CD4-positive, alpha-beta memory T cell (primary cell): ENCODE measurements at places on chromosomes 13 and 19. TPM values are rescaled to one million over a fixed set of nuclear protein-coding genes. Genes with fewer than 3 reads are reported as not detected.

The KIR2DL3 gene
- not detected for polyA plus RNA-seq

GRCh38 chr13:75621147-75621546 is 15.0 kb upstream of the LMO7 start:
- no peak overlapping the region for H3K4me3 ChIP-seq
- no peaks in the 10 kb centered on the region for H3K27me3 ChIP-seq
- no peak overlapping the region for H3K27ac ChIP-seq

- no peak overlapping the region for H3K27ac ChIP-seq
- no peak overlapping the region for H3K4me3 ChIP-seq
- H3K27me3 ChIP-seq = no peaks in the 10 kb centered on the region
- no peaks in the 10 kb centered on the region for H3K36me3 ChIP-seq
- no peak for DNase-seq
- H3K4me1 ChIP-seq = no peaks in the 10 kb centered on the region
Measured at GRCh38 chr13:93881411-93881810, 598.1 kb downstream of the DCT start.

The ERICH6B gene
- polyA plus RNA-seq = 0.39 TPM

GRCh38 chr19:55103190-55103589 is 14.2 kb downstream of the PPP1R12C start:
- no peaks in the 10 kb centered on the region for H3K4me1 ChIP-seq
- DNase-seq = no peak
- H3K4me3 ChIP-seq = no peak overlapping the region
- H3K36me3 ChIP-seq = peaks cover 16% of the 10 kb centered on the region
- no peak overlapping the region for H3K27ac ChIP-seq

- no peak overlapping the region for H3K27ac ChIP-seq
- H3K27me3 ChIP-seq = no peaks in the 10 kb centered on the region
- no peaks in the 10 kb centered on the region for H3K4me1 ChIP-seq
- no peaks in the 10 kb centered on the region for H3K36me3 ChIP-seq
- no peak for DNase-seq
Measured at GRCh38 chr19:778910-779653, 18.2 kb upstream of the PTBP1 start.

The ANKLE1 gene
- 0.80 TPM for polyA plus RNA-seq

DNA sequence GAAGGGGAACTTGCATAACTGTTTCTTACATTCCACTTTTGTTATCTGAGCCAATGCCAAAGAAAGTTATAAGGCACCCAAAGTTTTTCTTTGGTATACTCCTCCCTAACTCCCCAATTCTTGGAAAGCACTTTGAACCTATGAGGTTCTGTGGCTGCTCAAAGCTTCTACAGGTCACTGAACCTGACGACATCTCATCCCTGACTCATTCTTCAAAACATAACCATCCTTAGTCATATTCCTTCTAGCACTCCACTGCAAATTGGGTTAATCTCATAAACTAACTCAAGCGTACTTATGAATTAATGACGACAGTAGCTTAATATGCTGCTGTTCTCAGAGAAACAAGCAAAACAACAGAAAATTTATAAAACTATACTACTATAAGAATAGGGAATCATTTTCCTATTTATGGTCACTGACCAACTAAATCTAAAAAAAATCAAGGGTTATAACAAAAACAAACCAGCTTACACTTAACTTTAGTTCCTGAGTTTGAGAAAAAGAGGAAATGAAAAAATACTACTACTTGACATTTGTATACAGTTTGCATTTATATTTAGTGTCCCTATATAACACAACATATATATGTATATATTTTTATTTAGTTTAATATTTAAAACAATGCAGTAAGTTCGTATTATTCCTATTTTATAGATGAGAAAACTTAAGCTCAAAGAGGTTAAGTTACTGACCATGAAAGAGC is 69.1 kb downstream of the CAB39L start:
- no peaks in the 10 kb centered on the region for H3K36me3 ChIP-seq
- no peak for DNase-seq
- H3K27me3 ChIP-seq = no peaks in the 10 kb centered on the region
- H3K4me1 ChIP-seq = peaks cover 25% of the 10 kb centered on the region
- no peak overlapping the region for H3K27ac ChIP-seq

- no peak overlapping the region for H3K4me3 ChIP-seq
- no peak overlapping the region for H3K27ac ChIP-seq
- H3K36me3 ChIP-seq = no peaks in the 10 kb centered on the region
- no peaks in the 10 kb centered on the region for H3K27me3 ChIP-seq
Measured at GRCh38 chr13:34153428-34154180, 335.7 kb downstream of the RFC3 start.

GRCh38 chr13:59621773-59622172 is 542.0 kb downstream of the DIAPH3 start:
- no peak overlapping the region for H3K27ac ChIP-seq
- H3K4me1 ChIP-seq = no peaks in the 10 kb centered on the region
- DNase-seq = no peak
- H3K36me3 ChIP-seq = no peaks in the 10 kb centered on the region

The SLC6A16 gene
- 1.1 TPM for polyA plus RNA-seq

DNA sequence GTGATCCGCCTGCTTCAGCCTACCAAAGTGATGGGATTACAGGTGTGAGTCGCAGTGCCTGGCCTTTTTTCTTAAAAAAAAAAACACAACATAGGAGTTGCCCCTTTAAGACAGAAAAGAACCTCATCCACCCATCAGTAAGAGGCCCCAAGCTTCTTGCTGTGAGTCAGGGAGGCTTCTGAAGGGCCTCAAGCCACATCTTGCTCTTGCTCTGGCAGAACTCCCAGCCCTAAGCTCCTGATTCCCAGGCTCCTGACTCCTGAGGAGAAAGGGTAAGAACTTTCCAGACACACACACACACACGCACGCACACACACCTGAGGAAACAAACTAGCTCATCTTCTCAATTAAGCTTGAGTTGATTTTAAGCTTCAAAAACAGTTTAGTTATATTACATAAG is 6.9 kb downstream of the ETFB start:
- no peaks in the 10 kb centered on the region for H3K27me3 ChIP-seq
- no peak for DNase-seq

DNA sequence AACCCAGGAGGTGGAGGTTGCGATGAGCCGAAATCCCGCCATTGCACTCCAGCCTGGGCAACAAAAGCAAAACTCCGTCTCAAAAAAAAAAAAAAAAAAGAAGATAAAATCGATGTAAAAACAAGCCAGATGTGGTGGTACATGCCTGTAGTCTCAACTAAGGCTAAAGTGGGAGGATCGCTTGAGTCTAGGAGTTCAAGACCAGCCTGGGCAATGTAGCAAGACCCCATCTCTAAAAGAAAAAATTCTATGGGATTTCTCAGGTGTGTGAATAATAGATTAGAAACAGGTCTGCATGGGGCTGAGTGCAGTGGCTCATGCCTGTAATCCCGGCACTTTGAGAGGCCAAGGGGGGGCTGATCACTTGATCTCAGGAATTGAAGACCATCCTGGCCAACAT is 11.1 kb downstream of the PGPEP1 start:
- no peak overlapping the region for H3K27ac ChIP-seq
- no peaks in the 10 kb centered on the region for H3K36me3 ChIP-seq
- no peak overlapping the region for H3K4me3 ChIP-seq
- no peaks in the 10 kb centered on the region for H3K4me1 ChIP-seq

The CPB2 gene
- not detected for polyA plus RNA-seq

The R3HDM4 gene
- polyA plus RNA-seq = 230 TPM

DNA sequence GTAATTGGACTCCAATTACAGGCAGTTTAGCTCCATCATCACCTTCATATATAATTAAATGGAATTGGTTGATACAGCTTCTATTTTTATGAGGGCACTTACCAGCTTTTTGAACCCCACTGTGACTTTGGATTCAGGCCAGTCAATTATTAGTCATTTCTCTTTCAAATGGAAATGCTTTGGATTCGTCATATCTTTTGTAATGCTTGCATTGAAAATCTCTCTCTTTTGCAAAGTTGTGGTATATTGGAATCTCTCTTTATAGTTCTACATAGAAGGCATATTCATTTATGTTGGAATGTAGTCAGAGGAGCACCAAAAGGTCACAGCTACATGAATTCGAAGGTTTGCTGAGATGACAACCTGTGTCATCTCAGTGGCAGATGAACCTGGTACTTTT is 1074.3 kb upstream of the SLC10A2 start:
- no peaks in the 10 kb centered on the region for H3K4me1 ChIP-seq
- H3K4me3 ChIP-seq = no peak overlapping the region
- no peak for DNase-seq
- no peaks in the 10 kb centered on the region for H3K36me3 ChIP-seq
- no peak overlapping the region for H3K27ac ChIP-seq

The ZNF256 gene
- polyA plus RNA-seq = 5.6 TPM

DNA sequence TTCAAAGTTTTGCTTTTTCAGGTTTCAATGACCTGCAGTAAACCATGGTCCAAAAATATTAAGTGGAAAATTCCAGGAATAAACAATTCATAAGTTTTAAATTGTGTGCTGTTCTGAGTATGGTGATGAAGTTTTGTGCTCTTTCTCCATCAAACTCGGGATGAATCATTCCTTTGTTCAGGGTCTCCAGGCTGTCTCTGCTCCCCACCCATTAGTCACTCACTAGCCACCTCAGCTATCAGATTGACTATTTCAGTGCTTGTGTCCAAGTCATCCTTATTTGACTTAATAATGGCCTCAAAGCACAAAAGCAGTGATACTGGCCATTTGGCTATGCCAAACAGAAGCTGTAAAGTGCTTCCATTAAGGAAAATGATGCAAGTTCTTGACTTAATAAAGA is 1140.4 kb downstream of the EFNB2 start:
- H3K27me3 ChIP-seq = no peaks in the 10 kb centered on the region
- H3K36me3 ChIP-seq = no peaks in the 10 kb centered on the region
- DNase-seq = no peak

GRCh38 chr19:15037586-15037985 is 11.7 kb upstream of the CASP14 start:
- no peak overlapping the region for H3K4me3 ChIP-seq
- H3K27ac ChIP-seq = no peak overlapping the region
- no peak for DNase-seq
- no peaks in the 10 kb centered on the region for H3K4me1 ChIP-seq
- H3K27me3 ChIP-seq = peaks cover 3% of the 10 kb centered on the region

GRCh38 chr13:100826441-100826840 is 151.8 kb upstream of the TMTC4 start:
- no peak for DNase-seq
- H3K4me3 ChIP-seq = no peak overlapping the region
- no peak overlapping the region for H3K27ac ChIP-seq
- no peaks in the 10 kb centered on the region for H3K4me1 ChIP-seq
- no peaks in the 10 kb centered on the region for H3K27me3 ChIP-seq

The ANGPTL4 gene
- not detected for polyA plus RNA-seq
